ENCODE measurements at places on chromosomes 4 and X.

DNA sequence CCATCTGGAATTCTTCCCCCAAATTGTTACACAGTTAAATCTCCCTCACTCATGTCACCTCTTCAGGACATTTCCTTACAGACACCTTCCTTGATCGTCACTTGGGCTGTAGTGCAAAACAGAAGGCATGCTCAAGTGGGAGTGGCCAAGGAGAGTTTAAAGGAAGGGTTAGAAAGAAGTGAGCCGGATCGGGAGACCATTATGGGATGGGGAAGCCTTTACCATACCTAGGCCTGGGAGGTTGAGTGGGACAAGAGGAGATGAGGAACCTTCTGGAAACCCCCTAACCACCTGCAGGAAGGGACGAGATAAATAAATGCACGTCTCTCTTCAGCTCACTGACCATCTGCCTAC lies 102.7 kb downstream of the UCHL1 start:
- no peak for DNase-seq

GRCh38 chr4:81594490-81595159 lies 122.9 kb upstream of the RASGEF1B start:
- no peak for DNase-seq

GRCh38 chrX:1300449-1300848 lies 31.8 kb downstream of the CSF2RA start:
- no peak for DNase-seq

DNA sequence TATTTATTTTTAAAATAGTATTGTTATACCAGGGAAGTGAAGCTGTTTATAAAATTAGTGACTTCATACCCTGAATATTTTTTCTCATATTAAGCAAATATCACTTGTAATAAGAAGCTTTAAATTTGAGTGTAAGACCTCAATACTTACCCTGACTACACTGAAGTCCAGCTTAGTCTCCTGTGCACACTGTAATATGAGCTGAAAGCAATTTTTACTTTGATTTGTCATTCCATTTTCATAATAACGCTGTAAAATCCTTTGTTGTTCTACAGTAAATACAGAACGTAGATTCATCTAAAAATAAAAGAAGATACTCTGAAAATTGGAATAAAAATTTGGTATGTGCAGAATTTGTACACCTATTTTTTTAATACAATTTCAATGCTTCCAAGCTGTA lies 27.2 kb downstream of the HDX start:
- no peak for DNase-seq

- no peak for DNase-seq
Measured at GRCh38 chr4:94251094-94251493, 43.4 kb downstream of the SMARCAD1 start.

DNA sequence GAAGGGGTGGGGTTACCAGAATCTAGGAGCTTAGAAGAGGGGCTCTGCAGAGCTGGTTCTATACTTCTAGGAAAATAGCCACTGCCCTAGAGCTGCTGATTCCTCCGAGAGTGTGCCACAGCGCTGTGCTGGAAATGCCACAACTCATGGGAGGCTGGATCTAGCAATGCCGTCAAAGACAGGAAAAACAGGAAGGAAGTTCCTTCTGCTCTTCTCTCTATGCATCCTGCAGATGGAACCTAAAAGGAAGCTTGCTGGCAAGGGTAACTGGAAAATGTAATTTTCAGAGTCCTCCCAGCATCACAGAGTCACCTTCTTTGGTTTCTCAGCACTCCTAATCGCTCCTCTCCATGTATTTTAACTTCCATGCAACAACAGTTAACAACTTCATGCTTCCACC lies 121.2 kb upstream of the TLL1 start:
- no peak for DNase-seq

DNA sequence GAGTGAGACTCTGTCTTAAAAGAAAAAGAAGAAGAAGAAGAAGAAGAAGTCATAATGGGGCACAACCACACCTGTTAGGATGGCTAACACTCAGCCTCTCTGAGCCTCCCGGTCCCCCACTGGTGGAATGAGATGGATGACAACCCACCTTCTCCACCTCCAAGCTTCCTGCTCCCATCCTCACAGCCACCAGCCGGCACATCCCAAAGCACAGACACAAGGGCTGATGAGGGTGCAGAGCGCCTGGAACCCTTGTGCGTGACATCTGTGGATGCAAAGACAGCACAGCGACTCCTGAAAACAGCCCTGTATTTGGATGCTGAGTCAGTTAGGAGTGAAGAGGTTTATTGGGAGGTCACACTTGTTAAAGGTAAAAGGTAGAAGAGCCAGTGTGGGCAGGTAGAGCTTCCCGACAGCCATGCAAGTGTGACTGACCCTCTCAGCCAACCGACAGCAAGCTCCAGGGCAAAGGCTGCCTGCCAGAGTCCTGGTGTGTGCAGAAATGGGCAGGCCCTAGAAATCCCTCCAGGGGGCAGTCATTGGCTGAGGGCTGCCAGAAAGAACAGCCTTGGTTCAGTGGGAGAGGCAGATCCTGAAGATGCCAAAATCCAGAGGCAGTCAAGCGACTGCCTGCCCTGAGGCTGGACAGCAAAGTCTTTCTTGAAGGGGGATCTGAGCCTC lies 26.6 kb upstream of the MAN2B2 start:
- DNase-seq: peak; percentile 60

DNA sequence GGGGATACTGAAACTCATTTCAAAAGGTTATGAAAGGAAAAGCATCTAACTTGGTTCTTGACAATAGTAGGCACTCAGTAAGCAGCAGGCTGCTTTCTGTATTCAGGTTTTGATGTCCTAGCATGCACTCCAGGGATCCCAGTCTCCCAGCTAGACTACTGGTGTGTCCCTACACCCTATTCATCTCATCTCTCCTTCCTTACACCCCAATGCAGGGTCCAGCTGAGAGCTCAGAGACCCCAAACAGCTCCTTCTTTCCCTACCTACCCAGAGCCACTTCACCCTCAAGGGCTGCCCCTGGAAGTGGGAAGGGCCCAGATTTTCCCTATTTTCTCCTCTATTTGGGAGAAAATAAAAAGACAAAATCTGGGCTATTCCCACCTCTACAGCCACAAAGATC lies 1.6 kb upstream of the EFNB1 start:
- DNase-seq: no peak

DNA sequence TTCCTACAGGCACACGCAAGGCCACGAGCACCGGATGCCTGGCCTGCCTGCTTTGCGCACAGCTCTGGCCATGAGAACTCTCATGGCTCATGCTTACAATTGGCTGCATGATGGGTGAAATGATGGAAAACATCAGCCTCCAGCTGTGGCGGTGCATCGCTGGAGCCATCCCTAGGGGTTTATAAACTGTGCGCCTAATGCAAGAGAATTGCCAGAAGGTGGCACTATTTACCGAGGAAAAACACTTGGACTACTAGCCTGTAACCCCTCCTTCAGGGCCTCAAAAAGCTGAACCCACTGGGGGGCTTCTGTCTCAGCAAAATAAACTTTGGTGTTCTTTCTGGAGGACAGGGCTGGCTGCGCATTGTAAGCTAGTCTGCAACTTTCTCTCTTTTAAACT lies 51.9 kb downstream of the PHKA2 start:
- DNase-seq: no peak

- no peak for DNase-seq
Measured at GRCh38 chr4:138999666-139000065, 15.9 kb upstream of the NOCT start.
